ENCODE measurements at places on chromosomes 16 and 17. TPM values are rescaled to one million over a fixed set of nuclear protein-coding genes. Genes with fewer than 3 reads are reported as not detected.

Gene OR4D1
- total RNA-seq: not detected

Gene KRT39
- total RNA-seq: 0.44 TPM

Gene MT1H
- total RNA-seq: not detected

Gene CEMP1
- total RNA-seq: 0.86 TPM

Gene MRTFB
- 69.5 TPM for total RNA-seq

Gene PARD6A
- 9.5 TPM for total RNA-seq

Gene SSTR5
- not detected for total RNA-seq

Gene ATP1B2
- not detected for total RNA-seq

Gene USP43
- total RNA-seq: 8.5 TPM

Gene GPRC5B
- 294 TPM for total RNA-seq

Gene TP53TG3F
- total RNA-seq: not detected

Gene LLGL2
- 208 TPM for total RNA-seq

Gene RND2
- total RNA-seq: 0.40 TPM

Gene KRTAP4-3
- total RNA-seq: not detected

Gene CCL11
- total RNA-seq: not detected

Gene CTNS
- 5.1 TPM for total RNA-seq

Gene MIS12
- total RNA-seq: 15.9 TPM

Gene SAP30BP
- 96.4 TPM for total RNA-seq

Gene CES1
- total RNA-seq: 0.86 TPM

Data from Calu3 (cell line).